ENCODE measurements at places on chromosomes 13 and 19.

GRCh38 chr13:90222758-90223157 is 1124.7 kb upstream of the MIR17HG start:
- DNase-seq, result no peak

DNA sequence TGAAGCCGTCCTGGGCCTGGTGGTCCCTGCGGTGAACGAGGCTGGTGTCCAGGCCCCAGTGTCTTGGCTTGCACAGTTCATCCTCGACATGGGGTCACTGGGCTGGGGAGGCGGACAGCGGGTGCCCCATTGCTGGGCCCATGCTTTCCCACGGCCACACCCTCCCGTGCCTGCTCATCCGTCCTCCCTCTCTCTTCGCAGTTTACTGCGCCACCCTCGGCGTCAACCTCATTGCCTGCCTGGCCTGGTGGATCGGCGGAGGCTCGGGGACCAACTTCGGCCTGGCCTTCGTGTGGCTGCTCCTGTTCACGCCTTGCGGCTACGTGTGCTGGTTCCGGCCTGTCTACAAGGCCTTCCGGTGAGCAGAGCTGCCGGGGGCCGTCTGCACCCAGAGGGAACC is 12.7 kb downstream of the ADAT3 start:
- DNase-seq, result no peak

DNA sequence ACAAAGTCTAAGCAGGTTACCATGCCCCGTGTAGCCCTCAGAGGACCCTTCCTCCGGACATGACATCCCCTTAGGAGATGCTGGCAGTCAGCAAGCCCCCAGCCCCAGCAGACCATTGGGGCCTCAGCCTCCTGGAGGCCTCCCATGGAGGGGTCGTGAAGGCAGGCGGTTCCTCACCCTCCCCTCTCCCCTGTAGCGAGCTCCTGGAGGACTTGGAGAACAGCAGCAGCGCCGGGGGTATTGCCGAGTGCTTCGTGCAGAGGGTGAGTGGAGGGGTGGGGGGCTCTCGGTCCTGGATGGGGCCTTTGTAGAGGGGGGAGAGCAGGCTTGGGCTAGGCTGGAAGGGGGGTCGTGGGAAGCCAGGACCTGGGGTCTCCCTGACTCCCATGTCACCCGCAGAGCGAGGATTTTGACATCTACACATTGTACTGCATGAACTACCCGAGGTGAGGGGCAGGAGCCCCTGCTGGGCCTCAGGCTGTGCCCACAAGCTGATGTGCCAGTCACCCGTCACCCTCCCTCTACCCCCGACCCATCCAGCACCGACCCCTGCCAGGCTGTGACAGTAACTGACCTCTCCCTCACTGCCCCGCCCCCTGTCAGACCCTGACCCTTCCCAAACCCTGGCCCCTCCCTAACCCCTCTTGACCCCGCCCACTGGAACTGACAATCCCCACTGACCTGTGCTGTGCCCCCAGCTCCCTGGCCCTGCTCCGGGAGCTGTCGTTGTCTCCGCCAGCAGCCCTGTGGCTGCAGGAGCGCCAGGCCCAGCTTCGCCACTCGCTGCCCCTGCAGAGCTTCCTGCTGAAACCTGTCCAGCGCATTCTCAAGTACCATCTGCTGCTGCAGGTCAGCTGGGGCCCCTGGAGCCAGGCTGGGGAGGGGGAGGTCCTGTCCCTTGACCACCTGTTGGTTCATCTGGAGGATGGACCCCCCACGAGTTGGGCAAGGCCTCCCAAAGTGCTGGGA is 4.0 kb downstream of the PLEKHG2 start:
- DNase-seq, result no peak

DNA sequence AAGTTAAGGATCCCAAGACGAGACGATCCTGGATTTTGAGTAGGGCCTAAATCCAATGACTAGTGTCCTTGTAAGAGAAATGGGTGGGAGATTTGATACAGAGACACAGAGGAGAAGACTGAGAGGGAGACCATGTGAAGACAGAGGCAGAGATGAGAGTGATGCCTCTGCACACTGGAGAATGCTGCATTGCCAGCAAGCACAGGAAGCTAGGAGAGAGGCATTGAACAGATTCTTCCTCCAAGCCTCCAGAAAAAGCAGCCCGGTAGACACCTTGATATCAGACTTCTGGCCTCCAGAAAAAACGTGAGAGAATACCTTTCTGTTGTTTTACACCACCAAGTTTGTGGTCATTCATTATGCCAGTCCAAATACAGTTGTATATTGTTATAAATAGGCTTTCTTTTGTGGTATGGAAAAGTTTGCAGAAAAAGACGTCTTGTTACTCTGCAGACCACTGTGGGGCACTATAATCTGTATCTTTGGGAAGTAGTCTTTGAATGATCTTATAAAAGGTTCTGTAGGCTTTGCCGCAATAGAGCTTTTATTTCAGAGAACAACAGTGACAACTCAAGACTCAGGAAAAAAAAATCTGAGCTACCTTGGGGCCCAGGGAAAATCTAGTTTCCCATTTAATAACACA is 17.9 kb upstream of the RFC3 start:
- no peak for DNase-seq

DNA sequence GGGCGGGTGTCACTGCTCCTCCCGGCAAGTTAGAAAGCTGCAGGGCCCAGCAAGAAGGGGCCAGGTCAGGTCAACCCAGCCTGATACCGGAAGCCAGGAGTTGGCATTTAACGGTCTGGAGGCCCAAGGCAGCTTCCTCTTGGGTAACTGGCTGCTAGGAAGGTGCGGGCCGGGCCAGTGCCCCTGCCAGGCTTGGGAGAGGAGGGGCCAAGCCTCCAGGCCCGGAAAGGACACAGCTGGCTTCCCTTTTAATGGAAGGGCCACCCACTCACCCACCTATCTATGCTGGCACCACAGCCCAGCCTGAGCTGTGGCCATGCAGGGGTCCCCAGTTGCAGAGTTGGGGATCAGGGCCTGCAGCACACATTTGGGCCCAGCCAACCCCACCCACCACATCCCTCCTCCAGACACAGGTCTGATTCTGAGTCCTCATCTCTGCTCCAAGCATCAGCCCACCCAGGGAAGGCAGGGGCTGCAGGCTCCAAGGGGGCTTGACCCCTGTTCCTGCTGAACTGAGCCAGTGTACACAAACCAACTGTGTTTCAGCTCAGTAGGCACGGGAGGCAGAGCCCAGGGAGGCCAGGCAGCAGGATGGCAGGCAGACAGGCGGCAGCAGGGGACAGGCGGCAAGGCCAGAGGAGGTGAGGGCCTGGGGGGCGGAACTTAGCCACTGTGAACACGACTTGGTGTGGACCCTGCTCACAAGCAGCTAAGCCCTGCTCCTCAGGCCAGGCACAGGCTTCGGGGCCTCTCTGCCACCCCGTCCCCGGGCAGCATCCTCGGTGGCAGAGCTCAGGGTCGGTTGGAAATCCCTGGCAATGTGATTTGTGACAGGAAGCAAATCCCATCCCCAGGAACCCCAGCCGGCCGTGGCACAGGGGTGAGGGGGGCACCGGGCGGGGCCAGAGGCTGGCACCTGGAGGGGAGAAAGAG is 40.8 kb downstream of the ZSWIM4 start:
- no peak for DNase-seq

DNA sequence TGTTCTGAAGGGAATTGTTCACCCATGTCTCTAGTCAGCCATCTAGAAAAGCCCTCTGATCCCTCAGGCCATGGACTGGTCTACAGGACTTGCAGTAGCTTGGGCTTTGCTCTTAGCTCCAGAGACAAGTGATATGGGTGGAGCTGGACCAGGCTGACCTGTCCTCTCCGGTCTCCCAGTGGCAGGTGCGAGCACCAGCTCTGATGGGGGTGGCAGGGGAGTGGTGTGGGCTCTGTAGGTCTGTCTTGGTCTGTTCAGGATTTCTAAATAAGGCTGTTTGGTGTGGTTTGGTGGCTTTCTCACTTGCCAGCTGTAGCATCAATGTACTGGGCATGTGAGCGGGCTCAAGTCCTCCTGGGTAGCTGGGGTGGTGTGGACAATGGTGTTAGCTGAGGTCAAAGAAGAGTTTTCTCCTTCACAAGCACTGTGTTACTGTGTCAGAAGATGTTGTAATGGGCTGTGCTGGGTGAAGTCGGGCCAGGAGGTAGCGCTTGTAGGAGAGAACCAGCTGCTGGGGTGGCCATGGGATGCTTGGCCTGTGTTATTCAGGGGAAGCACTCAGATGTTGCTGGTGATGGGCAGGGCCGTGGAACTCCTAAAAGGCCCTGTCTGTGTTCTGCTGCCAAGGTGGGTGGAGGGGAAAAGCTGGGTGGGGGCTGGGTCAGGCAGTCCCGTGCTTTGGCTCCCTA is 16.9 kb downstream of the GPC6 start:
- no peak for DNase-seq

GRCh38 chr19:30216453-30216852 is 155.7 kb upstream of the ZNF536 start:
- no peak for DNase-seq

DNA sequence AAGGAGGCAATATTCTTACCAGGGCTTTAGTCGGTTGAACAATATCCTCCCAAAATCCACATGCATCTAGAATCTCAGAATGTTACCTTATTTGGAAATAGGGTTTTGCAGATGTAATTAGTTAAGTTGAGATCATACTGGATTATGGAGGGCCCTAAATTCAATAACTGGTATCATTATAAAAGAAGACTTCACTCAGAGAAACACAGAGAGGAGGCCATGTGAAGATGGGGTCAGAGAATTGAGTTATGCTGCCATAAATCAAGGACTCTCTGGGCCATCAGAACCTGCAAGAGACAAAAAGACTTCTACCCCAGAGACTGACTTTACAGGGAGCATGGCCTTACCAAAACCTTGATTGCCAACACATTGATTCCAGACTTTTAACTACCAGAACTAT is 1611.1 kb downstream of the SLITRK5 start:
- no peak for DNase-seq

- peak; percentile 65 for DNase-seq
Observed at GRCh38 chr13:51995677-51996551, 15.3 kb downstream of the ATP7B start.

GRCh38 chr13:100130092-100130491 is 41.2 kb downstream of the PCCA start:
- DNase-seq, result no peak

GRCh38 chr13:107846642-107847041 is 368.7 kb downstream of the LIG4 start:
- DNase-seq, result no peak

- DNase-seq, result peak; percentile 45
Observed at GRCh38 chr19:8473648-8474476, 28.6 kb downstream of the PRAM1 start.

DNA sequence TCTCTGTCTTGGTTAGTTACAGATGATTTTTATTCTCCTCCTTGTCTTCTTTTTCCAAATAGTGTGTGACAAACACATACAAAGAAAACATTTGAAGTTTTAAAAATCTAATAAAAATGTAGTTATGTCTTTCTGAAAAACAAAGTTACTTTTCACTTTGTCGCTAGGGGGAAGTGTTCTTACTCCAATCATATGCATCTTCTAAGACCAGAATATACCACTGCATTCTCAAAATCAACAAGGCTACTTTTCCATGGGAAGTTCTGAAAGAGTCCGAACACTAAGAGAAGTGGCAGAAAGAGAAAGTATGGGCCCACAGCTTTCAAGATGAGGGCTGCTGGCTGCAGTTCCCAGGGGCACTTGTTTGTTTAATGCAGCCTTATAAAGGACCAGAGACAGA is 208.9 kb downstream of the DCT start:
- no peak for DNase-seq

DNA sequence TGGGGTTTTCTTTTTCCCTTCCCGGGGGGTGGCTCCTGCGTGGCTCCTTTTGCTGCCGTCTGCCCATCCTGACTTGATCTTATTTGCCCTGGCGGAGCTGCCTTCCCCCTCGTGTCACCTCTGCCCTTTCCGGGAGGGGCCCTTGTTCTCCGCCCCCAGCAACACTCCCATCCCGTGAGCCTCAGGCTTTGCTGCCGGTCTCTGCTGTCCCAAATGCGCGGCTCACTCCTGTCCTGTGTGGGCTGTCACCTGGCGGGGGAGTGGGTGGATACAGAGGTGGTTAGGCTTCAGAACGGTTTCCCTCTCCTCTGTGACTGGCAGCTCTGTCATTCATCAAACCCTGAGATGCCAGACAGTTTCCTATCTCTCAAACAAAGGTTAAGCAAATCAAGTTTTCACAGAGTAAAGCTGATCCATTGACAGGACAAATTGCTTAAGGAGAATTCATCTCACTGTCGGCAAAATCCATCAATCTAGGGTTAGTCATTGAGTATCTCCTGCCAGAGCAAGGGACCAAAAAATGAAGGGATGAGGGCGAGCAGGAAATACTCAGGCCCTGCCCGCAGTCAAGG is 84.0 kb downstream of the ANKRD10 start:
- no peak for DNase-seq

DNA sequence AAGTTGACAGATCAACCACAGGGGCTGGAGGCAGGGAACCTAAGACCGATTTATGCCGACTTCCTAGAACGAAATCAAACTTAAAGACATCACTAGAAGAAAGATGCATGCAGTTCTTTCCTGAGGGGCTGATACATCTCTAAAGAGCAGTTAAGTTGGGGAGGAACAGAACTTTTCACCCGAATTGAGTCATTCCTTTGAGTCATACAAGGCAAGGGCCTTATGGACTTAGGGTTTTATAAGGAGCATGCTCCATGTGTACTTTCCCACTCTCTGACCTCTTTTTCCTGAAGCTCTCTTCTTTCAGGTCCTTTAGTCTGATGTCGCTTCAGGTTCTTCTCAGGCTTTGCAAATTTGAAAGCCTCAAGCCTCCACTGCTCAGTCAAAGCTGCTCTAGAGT is 7.9 kb upstream of the FBXL3 start:
- DNase-seq, result no peak

- peak; percentile 56 for DNase-seq
Observed at GRCh38 chr19:48490981-48491792, 20.4 kb downstream of the LMTK3 start.

- DNase-seq, result no peak
Observed at GRCh38 chr19:13827656-13828055, 32.4 kb downstream of the ZSWIM4 start.

DNA sequence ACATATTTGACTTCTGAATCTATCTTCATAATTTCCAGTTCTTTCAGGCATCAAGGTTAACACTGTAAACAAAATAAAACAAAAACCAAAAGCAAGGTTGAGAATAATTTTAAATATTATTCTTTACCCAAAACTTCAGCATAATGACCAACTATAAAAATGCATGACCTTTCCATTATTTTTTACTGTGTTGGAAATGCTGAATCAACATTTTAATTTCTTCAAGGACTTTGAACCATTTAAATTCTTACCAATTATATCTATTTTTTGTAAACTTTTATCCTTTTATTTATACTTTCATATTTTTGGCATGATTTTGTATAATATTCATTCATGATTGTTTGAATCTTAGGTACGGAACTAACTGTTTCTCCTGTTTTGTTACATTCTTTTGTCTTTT is 6.9 kb downstream of the ZNF585A start:
- no peak for DNase-seq

DNA sequence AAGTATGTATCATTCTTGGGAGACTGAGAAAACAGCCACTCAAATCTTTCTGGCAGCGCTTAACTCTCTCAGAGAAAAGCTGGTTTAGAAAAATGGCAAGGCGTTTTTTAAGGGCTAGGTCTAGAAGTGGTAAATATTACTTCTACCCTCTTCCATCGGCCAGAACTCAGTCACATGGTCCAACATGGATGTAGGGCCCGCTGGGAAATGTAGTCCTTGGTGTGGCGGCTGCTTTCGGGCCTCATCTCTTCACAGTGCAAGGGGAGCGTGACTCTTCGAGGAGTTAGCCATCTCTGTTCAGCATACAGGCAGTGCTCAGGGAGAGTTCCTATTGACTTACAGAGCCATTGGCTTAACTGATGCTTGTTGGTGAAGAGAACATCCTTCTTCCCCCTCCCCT is 6.3 kb downstream of the VSTM2B start:
- no peak for DNase-seq

GRCh38 chr19:4227771-4228170 is 1.6 kb upstream of the EBI3 start:
- DNase-seq, result no peak

All from Peyer's patch (tissue), 4 donors.